ENCODE measurements at places on chromosomes 16 and 17.

DNA sequence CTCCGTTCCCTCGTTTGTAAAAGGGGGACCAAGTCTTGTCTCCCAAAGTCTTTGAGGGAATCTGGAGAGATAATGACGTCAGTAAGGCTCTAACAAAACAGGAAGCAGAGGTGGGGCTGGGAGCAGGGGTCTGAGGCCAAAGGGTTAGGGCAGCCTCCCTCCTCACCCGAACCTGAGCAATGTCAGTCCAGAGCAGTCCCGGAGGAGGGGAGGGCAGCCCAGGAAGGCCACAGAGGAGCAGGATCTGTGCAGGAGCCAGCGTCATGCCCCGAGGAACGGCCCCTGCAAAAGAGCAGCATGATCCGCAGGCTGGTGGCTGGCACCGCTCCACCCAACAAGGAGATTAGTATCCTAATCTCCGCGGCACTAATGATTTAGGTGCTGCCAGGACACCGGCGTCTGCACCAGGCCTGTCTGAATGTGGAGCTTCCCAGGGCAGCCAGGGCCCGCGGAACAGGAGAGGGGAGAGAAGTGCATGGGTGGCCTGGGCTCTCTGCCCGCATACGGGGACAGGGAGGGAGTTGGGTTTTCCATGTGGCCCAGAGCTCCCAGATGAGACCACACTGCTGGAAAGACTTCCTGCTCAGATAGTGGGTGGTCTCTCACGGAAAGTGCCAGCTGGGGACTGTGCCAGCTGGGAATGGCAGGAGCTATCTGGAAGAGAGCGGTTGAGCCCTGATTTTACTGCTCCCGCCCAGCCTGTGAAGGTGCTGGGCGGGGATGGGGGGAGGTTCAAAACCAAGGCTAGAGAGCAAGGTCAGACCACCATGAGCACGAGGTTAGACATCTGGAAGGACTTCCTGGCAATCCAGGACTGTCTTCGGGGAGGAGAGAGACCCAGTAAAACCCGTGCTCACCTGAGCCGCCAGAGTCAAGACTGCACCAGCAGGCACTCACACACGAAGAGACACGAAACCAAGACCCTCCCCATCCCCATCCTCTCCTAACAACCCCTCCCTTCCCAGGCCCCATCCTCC, 11.0 kb upstream of the KRT17 start:
- DNase-seq = no peak

GRCh38 chr17:30524847-30525246, 47.6 kb downstream of the GOSR1 start:
- DNase-seq = no peak

DNA sequence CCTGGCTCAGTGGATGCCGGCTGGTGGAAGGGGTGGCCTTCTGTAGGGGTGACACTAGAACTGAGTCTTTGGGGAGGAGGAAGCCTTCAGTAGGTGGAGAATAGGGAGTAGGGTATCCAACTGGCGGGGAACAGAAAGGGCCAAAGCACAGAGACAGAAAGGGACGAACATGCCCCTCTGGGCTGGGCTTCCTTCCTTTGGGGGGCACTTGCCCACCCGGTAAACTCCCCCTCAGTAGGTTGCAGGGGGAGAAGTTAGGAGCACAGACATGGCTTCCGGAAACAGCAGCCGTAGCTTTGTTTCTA, 774 bp downstream of the ENGASE start:
- DNase-seq = no peak

DNA sequence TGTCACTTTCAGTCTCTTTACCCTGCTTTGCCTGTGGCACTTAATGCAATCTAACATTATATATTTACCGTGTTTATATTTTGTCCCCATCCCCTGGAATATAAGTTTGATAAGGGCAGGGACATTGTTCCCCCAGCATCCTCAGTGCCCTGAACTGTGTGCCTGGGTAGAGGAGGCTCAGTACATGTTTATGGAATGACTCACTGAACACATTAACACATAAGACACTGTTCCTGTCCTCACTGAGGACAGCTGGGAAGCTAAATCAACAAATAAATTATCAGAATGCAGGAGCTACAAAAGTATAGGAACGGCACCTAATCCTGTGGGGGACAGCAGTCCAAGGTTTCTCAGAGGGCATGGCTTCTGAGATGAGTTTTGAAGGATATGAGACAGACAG, 27.8 kb downstream of the GRIN2A start:
- no peak for DNase-seq

- DNase-seq = no peak
These were observed 20.2 kb downstream of the SLC16A3 start for GRCh38 chr17:82248815-82249674.

DNA sequence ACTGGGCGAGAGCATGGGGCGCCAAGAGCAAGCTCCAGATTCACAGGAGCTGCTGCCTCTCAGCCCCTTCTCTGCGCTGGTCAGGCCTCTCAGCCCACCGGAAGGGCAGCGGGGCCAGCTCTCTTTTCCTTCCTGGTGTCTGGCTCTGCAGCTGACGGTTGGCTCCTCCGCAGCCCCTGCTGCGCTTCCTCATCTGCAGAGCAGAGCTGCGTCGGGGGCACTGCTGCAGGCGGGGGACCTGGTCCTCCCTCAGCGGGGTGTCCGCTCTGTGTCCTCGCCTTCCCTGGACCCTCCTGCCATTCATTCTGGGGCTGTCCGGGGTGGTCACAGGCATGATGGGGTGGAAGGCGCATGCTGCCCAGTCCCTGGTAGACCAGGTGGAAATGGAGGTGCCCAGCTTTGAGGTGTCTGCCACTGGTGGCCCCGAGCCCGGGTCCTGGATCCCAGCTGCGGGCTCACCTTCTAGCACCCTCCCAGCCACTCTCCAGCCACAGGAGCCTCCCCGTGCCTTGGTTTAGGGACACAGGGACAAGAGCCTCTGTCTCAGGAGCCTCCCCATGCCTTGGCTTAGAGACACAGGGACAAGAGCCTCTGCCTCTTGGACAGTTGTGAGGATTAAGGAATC, 84.8 kb downstream of the IRF8 start:
- no peak for DNase-seq

DNA sequence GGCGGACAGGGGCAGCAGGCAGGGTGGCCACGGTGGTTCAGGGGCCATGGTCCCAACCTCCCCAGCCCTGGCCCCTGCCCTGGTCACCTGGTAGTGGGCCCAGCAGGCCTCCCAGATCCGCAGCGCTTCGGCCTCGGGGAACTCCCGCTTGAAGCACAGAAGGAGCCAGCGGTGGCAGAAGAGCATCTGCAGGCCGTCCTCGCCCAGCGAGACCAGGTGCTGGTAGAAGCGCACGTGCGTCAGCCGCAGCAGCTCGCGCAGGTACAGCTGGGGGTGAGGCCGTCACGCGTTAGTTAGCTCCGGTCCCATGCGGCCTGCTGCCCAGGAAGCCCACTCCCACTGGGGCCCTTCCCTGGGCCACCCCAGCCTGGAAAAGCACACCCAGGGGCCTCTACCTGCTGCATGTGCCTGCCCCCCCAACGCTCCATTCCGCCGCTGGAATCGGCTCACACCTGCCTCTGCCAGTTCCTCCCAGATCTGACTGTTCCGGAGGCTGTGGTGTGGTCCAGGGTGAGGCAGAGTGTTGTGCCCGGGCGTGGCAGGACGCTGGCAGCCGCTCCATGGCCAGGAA, 90.8 kb downstream of the TBC1D16 start:
- DNase-seq = no peak

DNA sequence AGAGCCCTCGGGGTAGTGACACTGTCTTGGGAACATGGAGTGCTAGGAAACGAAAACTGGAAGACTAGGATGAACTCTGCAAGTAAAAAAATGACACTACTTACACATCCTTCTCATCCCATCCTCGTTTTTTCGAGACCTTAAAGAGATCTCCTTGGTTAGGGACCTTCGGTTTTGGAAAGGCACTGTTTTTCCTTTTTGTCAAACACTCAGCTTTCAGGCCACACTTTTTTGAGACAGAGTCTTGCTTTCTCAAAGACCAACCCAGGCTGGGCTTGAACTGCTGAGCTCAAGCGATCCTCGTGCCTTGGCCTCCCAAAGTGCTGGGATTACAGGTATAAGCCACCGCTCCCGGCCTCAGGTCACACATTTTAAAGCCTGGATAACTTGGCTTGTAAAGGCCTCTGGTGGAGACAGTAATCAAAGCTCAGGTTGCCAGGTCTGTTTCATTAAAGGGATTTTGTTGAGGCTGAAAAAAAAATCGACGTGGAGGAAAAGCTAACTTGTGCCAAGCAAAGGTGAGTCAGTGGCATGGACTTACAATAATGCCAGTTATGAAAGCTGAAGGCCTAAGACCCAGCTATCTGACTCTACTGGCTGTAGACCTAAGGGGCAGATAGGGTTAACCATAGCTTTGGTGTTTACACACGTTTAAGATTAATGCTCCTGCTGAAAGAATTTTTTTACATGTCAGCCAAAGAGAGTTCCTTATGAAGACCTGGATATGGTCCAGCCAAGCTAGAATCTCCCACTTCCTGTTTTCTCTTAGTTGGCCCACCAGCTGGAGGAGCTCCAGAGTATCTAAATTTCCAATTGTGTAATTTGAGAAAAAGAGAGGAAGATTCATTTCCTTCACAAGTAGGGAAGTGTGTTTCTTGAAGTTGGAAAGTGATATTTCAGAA, 823 bp downstream of the NBR1 start:
- DNase-seq = no peak

- DNase-seq = no peak
These were observed 80.0 kb downstream of the CPPED1 start for GRCh38 chr16:12723681-12724080.

- DNase-seq = peak; percentile 89
These were observed 13.4 kb downstream of the PER1 start for GRCh38 chr17:8138672-8139371.

DNA sequence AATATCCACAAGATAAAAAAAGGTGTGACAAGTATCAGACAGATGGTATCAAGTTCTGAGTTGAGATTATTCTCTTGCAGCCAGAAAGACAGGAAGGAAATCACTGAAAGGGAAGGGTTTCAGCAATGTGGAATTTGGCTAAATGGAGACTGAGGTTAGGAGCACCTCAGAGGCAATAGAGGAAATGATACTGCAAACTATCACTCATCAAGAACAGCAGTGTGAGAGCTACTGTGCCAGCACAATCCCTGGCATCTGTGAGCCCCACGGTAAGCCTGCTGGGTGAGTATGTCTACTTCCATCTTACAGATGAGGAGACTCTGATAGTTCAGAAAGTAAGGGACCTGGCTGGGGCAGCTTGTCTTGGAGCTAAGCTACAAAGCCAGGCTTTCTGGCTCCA, 162.0 kb downstream of the SALL1 start:
- no peak for DNase-seq

GRCh38 chr16:65421596-65421995, 299.7 kb upstream of the CDH11 start:
- DNase-seq = no peak

DNA sequence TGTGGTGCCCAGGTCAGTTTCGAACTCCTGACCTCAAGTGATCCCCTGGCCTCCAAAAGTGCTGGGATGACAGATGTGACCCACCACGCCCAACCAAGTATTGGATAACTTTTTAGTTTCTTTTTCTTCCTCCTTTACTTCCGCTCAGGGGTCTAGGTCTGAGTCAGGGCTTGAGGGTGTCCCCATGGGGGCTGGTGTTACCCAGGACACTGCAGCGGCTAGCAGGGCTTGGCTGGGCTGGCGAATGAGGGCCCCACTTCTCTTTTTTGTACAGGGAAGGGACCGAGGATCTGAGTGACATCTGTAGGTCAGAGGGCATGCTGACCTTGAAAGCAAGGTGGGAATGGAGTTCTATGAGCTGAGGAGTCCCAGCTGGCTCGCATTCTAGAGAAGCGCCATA, 24.9 kb downstream of the RAB11FIP3 start:
- no peak for DNase-seq

GRCh38 chr17:78717431-78717980, 64.6 kb downstream of the CYTH1 start:
- DNase-seq = no peak

DNA sequence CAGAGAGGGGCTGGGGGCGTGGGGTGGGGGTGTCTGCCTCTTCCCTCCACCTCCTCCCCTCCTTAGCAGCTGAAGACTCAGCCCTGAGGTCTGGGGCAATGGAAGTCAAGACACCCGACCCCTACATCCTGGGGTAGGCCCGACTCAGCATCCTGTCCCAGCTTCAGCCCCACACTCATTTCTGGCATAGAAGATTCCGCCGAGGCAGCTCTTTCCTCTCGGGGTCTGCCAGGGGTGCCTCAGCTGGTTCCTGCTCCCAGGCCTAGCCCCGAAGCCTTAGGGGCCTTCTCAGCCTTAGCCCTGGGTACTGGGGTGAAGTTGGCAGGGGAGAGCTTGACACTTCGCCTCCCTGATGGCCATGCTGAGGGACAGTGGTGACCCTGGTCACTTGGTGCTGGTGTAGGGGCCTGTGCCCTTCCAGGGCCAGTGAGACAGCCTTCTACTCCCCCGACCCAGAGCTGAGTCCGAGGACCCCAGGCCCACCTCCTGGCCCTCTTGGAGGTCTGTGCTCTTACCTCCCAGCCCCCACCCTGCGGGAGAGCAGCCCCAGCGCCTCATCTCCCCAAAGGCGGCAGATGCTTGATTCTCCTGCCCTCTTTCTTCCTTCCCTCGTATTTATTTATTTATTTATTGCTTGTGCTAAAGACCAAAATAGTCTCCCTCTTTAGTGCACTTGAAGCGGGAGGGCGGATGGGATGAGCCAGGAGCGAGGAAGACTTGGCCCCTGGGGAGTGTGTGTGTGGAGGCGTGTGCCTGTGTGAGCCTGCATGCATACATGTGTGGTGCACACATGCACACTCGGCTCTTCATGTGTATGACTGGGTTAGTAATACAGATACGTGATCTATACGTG, 42.5 kb downstream of the KCNJ12 start:
- DNase-seq = no peak

- no peak for DNase-seq
These were observed 43.2 kb downstream of the CYB5B start for GRCh38 chr16:69467531-69468204.

DNA sequence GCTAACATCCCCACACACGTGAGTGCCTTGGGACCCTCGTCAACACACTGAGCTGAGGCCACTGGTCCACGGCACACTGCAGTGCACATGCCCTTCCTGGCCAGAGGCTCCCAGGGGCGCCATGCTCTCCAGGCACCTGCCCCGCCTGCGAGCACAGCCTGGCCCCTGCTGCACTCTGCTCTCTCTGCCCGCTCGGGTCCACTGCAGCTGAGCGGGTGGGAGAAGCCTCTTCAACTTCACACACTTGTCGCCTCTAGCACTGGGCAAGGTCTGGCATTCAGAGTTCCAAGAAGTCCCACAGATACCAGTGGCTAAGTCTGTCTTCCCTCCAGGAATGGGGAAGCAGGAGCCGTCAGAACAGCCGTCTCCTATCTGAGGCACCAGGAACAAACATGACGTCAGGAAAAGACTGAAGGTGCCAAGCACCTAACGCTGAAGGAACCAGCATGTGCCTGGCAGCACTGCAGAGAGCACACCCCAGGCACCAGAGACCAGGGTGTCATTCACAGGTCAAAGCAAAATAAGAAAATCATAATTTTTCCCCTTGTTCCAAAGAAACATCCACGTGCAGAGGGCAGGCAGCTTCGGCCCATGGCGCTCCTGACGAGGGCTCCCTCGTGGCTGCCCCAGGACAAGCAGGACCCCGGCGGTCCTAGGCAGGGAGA, 82.9 kb downstream of the ZNF778 start:
- no peak for DNase-seq

DNA sequence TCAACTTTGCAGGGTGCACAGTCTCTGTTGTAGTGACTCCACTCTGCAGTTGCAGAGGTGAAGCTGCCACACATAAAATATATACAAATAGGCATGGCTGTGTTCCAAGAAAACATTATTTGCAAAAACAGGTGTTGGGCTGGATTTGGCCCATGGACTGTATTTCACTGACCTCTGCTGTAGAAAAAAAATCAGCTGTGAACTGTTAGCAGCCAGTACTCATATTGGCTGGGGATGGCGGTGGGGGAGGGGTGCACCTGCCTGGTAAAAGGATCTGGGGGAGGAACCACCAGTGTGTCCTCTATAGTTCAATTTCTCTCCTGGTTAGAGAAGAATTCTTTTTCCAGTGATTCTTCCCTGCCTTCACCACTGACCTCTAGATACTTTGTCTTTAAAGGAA, 50.0 kb downstream of the SHISA9 start:
- DNase-seq = no peak

Data from stimulated activated CD8-positive, alpha-beta memory T cell treated with anti-CD3 and anti-CD28 coated beads, Interleukin-12 subunit alpha, Interleukin-12 subunit beta, amount 100 ng/mL, for 1 hour (primary cell).